ENCODE measurements at places on chromosomes 16 and 17.

DNA sequence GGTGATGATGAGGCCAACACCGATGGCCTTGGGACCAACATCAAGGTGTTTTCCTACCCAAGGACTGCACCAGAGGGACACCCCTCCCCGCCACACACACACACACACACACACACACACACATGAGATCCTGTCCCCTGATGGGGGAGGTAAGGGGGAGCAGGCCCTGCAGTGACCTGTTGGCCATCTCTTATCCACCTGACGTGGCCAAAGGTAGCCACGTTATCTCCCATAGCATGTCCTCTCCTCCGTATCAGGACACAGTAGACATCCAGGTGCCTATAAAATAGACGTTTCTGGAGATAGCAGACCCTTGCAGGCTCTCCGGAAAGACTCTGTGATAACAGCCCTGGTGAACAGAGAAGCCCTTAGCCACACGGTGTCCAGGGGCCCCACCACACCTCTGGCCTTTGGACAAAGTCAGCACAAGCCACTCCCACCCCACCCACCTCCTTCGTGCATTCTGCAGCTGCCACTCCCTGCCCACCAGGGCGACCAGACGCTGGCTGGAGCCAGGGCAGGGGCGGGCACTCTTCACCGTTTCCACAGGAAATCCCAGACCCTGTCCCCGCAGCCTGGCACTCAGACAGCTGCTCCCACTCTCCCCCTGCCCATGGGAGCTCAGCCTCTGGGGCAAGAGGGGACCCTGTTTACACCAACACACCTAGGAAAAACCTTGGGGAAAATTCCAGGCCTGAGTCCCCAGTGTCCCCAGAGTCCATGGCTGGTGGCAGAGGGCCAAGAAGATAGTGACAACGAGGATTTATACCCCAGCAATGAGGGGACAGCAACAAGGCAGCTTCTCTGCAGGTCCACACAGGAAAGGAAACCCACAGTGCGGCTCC lies 15.4 kb upstream of the ENPP7 start:
- DNase-seq, result no peak

DNA sequence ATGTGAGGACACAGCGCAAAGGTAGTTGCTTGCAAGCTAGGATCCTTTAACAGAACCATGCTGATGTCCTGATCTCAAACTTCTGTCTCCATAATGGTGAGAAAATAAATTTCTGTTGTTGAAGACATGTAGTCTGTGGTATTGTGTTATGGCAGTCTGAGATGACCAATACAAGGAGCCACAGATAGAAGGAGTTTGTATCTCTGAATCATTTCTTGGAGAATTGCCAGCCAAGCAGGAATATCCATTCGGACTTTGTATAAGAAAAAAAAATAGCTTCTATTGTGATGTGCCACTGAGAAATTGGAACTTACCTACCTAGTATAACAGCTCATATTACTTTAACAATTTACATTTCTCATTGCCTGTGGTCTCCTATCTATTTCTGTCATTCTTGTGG lies 447.6 kb upstream of the CA10 start:
- DNase-seq, result no peak

- peak; percentile 76 for DNase-seq
These were observed 2.6 kb downstream of the SPNS3 start for GRCh38 chr17:4436381-4436780.

DNA sequence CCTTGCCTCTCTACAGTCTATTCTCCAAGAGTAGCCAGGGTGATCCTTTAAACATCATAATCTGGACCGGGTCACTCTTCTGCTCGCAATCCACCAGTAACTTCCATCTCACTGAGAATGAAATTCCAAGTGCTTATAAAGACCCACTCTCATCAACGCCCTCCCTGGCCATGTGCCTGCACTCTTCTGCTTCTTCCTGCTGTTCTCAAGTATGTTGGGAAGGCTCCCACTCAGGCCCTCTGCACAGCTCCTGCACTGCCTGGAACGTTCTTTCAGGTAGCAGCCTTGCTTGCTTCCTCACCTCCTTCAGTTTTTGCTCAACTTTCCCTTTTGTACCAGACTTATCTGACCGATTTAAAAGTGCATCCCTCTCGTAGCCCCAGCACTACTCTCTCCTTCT lies 44.4 kb downstream of the BRD7 start:
- DNase-seq, result no peak

- DNase-seq, result peak; percentile 5
These were observed 10.0 kb upstream of the CLEC18C start for GRCh38 chr16:70163596-70163995.

- DNase-seq, result no peak
These were observed 18.0 kb upstream of the SLC16A5 start for GRCh38 chr17:75069783-75070182.

GRCh38 chr16:16007743-16008111 lies 58.3 kb downstream of the ABCC1 start:
- no peak for DNase-seq

- DNase-seq, result no peak
These were observed at the start of gene VASN for GRCh38 chr16:4371357-4372000. VASN (plus strand) TSS chr16:4371848; CDS start chr16:4380878, 9,030 bp downstream.

DNA sequence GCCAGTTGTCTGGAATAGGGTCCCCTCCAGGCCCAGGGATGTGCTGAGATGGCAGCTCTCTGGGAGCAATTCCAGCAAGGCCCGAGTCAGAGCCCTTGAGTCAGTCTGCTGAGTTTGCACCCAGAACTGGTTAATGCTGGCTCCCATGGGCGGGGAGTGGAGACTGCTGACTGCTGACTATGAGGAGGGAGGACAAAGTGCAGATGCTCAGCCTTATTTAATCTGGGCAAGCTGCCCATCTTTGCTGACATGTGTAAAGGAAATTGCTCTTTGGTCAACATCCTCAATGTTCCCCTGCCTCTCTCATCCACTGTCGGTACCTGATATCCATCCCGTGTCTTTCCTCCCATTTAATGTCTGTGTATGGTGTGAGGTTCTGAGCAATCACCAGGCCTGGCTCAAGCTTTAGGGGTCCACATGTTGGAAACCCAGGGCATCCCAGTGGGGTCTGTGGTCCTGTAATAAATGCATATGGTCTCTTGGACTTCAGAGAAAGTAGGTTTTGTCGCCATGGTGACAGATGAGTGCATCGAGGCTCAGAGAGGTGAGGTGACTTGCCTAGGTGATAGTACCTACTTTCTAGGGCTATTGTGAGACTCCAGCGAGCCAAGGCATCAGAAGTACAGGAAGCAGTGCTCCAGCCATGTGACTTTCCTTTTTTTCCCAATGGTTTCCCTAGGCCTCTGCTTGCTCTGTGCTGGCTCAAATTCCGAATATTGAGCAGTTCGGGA lies 20.0 kb upstream of the RNF135 start:
- DNase-seq, result no peak

DNA sequence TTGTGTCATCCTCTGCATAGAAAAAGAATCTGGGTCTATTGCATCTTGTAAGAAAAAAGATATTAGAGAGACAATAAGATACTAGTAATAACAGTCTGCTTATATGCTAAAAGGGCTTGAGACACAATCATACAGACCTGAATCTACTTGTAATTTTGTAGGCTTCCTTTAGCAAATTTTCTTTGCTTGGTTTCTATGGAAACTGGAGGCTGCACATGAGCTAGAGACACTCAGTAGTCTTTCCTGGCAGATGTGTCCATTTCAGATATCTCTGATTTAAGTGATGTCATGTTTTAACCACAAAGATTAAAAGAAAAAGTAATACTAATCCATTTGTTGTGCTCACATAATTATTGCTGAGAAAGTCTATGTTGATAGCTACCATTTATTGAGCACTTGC lies 123.9 kb upstream of the GNAO1 start:
- no peak for DNase-seq

GRCh38 chr17:17510456-17511292 lies 14.5 kb upstream of the RASD1 start:
- DNase-seq, result no peak

DNA sequence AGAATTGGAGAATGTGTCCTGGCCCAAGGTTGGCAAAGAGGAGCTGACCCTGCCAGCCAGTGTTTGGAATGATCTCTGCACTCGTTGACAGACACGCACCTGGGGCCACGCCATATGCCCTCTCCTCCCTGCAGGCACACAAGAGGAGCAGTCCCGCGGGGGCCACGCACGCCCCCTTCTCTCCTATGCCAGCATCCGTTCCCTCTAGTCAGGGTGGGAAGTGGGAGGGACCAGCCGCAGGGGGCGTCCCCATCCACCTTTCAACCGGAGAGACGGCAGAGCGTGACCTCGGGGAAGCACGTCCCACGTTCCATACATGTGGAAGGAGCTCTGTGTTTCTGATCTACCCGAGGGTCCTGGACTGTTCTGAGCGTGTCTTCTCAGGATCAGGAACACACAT lies 86.9 kb upstream of the ZNF750 start:
- DNase-seq, result no peak

- DNase-seq, result no peak
These were observed 11.7 kb downstream of the ABAT start for GRCh38 chr16:8686031-8686621.

GRCh38 chr16:12801511-12802042 lies 2.1 kb downstream of the CPPED1 start:
- DNase-seq, result no peak

DNA sequence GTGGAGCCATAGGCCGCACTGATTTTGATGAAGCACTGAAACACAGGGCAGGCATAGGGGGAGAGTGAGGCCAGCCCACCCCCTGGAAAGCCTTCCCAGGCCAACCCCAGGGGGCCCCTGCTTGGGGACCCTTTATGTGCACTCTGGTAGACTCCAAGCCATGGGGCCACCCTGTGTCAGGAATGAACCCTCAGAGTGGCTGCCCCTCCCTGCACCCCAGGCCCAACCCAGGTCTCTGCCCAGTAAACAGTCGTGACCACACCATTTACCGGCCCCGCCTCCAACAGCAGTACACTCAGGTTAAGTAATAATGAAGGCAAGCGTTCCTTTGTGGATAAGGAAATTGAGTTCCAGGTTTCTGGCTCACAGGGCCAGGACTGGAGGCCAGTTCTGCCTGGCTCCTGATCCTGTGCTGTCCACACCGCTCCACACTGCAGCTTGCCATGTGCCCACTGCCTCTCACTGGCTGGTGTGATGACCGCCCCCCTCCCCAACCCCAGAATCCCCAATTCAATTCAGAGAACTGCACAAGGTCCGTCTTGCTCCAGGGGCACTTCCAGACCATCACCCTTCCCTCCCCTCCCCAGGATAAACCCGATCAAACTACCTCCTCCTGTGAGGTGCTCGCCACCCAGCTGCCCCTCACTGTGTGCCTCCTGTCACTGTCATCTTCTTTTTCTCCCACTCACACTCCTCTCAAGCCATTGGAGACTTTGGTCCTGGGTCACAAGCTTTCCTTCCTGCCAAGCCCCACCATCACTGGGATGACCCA lies 13.6 kb downstream of the PIMREG start:
- DNase-seq, result no peak

DNA sequence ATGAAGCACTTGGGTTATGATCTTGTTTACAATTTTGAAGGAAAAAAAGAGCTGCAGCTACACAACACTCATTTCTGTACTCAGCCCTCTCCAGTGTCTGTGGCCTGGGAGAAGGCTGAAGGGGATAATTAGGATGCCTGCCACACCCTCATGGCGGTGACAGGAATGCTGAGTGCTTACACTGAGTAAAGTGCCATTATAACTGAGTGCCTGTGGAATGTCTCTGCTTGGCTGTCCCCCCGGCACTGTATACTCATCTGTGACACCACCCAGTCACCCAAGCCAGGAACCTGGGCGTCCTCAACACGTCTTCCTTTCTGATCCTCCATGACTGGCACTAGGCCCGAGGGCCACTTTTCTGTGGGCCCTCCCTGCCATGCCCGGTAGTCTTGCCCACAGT lies 3.5 kb upstream of the MRPL38 start:
- no peak for DNase-seq

DNA sequence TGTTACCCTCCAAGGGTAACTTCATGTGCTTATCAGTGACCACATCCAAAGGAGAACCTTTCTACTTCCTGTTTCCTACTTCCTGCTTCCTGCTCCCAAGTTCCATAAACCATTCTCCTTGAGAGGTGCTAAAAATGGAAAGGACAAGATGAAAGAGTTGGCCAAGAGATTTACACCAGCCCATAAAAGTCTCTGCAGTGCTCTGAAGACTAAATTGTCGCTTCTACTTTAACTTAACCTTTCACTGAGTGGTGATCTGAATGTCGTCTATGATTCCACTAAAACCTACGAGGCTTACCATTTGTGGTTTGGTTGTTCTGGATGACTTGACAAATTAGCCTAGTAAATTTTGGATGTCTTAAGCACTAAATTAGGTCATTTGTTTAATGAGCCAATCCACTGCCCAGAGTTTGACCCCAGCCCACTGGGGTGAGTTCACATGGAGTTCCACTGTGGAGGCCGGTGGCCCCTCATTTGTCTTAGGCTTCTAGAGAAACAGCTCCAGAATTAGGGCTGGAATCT lies 333.1 kb downstream of the FOXL1 start:
- no peak for DNase-seq

DNA sequence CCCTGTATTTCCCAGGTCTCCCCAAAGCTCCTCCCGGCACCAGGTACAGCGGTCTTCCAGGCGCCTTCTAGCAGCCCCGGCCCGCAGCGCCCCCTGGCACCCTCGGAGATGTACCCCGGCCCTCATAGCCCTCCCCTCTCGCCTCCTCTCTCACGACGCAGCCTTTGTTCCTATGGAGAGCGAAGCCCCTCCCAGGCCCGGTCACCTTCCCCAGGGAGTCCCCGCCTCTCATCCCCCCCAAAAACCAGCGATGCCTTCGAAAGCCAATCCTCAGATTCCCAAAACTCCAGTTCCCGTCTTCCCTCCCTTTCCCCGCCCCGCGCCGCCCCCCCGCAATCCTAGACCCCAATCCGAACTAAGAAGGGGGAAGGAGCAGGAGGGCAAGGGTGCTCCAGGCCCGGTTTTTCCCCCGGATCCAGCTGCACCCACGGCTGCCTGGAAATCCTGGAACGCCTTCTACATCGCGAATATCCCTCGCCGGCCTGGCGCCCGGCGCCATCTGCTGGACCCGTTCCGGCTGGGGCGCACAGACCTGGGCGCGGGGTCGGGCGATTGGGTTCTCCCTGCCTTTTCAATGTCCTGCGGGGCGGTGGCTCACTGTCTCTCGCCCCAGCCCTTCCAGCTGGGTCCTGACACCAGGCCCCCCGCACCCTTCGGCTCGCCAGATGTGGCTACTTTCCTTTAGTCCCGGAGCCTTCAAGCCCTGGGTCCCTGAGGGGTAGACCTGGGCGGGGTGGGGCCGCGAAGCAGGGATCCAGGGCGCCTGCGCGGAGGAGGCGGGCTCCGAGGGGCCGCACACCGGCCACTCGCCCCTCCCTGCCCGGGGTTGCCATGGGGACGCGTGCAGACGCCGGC lies at the start of gene DNAH2:
TSS of gene DNAH2 (plus strand) at position 844 of the 855 bp plus-strand sequence. CDS start 1,991 bp downstream, outside the sequence.
- no peak for DNase-seq
